ENCODE measurements at places on chromosomes 1 and 21. TPM values are rescaled to one million over a fixed set of nuclear protein-coding genes. Genes with fewer than 3 reads are reported as not detected.

Gene IGFN1
- total RNA-seq = 0.63 TPM

Gene S100A12
- not detected for total RNA-seq

Gene PCP4L1
- total RNA-seq = not detected

Gene CD5L
- not detected for total RNA-seq
